H9 (cell line): ENCODE measurements at places on chromosomes 7 and 10.

DNA sequence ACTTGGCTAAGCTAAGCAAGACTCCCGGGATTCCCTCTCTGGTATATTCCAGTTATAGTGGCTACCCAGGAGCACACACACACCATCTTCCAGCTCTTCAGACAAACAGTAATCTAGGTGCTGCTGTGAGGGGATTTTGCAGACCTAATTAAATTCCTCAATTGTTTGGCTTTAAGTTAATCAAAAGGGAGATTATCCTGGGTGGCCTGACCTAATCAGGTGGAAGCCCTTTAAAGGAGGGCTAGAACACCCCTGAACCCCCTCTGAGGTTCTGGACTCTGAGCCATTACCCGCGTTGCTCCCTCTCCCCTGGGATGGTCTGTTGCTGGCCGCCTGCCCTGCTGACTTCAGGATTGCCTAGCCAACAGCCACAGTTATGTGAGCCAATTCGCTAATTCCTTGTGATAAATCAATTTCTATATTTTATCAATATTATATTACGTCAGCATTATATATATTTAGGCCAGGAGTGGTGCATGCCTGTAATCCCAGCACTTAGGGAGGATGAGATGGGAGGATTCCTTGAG, 6.4 kb downstream of the SFXN2 start:
- DNase-seq: no peak

DNA sequence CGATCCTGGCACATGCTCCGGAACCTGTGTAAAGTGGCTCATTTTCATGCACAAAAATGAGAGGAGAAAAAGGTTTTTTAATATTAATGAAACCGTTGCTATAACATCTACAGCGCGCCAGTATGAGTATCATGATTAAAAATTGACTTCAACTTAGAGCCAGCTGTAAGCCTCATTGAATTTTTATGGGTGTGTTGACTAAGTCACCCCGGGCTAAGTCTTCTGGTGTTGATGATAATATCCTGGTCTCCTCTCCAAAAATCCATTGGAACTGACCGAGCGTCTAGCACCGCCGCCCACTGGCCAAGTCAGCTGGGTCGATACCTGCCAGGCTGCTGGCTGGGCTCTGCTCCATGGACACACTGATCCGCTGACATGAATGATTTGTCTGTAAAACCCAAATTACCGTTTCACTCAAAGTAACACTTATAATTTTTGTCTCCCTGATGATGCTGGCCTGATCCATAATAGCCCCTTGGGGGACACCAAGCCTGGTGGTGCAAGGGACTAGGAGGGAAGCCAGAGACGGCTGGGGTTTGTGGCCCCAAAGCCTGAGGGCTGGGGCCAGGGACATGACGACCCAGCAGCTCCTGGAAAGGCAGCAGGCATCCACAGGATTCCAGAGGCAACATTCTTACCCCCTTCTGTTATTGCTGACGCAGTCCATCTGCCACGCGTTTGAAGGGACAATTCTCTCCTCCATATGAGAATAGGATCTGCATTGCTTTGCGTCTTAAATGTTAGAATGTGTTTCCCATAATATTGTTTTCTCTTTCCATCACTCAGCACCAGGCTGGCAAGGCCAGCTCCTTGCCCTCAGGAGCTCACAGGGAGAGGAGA, 131.0 kb upstream of the PPP2R2D start:
- DNase-seq: no peak

- peak; percentile 38 for DNase-seq
Observed at GRCh38 chr7:156820445-156821063, 72.4 kb downstream of the LMBR1 start.

- no peak for DNase-seq
Observed at GRCh38 chr7:29370531-29371314, 176.1 kb downstream of the CHN2 start.

DNA sequence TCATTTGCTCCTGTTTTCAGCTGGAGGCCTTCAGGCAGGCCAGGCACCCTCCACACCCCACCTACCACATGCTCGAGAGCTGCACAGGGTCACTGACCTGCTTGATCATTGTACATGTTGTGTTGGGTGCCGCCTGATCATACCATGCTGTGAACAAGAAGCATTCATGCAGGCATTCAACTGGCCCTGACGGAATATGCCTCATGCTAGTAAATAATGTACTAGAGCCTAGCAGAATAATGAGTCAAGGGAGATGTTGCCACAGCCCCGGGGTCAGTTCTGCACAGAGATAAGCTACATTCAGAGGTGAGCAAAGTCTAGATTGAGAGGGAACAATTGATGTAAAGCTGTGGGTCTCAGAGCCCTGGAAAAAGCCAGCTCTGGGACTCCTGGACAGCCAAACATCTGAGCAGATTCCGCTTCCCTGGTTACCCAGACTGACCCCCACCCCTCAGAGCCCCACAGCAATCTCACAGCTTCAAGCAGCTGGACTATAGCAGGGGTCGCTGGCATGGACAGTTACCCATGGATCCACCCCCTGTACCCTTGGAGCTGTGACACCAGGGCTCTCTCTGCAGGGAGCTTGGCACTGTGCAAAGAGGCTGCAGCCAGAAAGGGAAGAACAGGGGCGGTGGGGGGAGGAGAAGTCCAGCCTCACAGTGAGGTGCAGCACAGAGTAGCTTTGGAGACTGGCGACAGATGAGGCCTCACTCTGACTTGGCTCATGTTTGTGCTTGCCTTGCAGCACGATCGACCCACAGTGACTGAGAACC, 86.6 kb downstream of the FRMPD2 start:
- no peak for DNase-seq

DNA sequence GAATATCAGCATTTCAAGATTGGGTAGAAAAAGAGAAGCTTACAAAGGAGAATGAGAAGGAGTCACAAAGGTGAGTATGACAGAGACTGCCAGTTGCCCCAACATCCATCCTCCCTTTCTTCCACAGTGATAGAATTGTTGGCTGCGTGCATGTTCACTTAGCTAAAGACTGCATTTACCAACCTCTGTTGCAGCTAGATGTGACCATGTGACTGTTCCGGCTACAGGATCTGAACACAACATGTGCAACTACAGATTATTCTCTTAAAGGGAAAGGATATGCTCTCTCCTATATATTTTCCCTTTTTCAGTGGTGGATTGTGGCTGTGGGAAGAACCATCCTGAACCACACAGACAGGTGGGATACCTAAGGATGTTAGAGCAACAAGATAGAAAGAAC, 60.5 kb upstream of the ZNRF2 start:
- no peak for DNase-seq

GRCh38 chr7:71777278-71777677, 634.9 kb downstream of the CALN1 start:
- no peak for DNase-seq

DNA sequence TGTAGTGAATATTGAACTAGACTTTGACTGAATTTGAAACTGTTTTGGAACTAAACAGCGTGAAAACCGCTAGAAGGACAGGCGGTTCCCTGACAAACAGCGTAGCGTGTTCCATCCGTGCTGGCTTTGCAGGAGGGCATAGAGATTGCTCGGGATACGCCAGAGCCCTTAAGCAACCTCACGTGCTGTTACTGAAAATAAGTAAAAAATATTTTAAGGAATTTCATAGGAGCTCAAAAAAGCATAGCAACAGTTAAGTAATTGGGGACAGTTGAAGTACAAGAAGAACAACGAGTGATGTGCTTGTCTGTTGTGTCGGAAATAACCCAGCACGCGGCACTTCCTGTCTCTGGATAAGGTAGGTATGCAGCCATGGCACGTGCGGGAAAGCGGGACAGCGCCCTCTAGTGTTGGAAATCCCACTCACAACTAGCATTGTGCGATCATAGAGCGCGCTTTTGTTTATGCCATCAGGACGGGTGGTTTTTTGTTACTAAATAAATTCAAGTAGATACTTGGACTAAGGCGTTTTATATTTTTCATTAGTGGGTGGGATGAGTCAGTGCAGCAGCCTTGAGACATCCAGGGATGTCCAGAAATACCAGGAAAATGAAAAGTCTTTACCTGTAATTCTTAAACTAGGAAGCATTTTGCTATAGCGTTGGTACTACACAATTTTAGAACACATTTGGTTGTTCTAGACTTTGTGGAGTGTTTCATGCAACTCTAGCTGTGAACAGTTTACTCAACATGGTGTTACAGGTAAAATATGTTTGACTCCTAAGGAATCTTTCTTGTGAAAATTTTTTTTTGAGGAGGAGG, 50.4 kb downstream of the DNAJB6 start:
- DNase-seq: peak; percentile 91

DNA sequence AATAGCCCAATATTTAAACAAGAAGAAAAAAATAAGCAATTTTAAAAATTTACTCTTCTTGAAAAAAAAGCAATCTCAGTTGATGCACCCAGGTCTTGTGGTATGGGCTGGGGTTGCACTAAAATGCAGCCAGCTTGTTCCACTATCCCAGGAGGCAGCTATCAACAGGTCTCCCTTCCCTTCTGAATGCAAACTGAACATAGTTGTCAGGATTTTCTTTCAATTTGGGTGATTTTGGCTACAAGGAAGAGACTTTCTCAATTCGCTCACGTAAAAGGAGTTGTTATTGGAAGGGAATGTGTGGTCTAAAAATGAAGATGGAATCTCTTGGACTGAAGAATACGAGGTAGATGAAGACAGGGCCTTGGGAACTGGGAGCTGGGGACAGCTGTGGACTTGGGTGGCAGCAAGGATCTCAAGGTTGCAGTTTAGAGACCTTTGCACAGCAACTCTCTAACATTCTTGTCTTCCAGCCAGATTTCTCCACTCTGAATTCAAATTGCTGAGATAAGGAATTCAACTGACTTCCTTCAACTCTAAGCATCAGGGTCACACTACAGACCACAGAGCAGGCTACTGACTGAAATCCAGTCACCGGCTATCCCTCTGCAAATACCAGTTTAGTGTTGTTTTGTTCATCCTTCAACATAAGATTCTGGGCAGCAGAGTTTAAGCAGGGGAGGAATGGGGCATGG, 3.1 kb upstream of the TMEM26 start:
- no peak for DNase-seq
